ENCODE measurements at places on chromosomes 16 and 17.

DNA sequence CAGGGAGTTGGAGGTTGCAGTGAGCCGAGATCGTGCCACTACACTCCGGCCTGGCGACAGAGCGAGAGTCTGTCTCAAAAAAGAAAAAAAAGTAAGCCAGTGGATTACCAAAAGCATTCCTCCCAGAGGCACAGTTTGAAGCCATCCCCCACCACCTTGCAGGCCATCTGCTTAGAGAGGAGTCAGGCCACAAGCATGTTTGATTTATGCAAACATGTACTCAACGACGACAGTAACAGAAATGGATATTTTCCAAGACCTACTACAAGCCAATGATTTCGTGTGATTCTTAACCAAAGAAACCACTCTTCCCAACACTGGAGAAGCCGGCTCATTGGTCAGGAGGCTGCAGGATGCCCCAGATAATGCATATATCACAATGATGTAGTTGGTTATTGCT, 34.8 kb downstream of the MYH13 start:
- no peaks in the 10 kb centered on the region for H3K36me3 ChIP-seq
- no peaks in the 10 kb centered on the region for H3K27me3 ChIP-seq
- H3K4me3 ChIP-seq = no peak overlapping the region
- H3K27ac ChIP-seq = no peak overlapping the region
- DNase-seq = no peak

- H3K4me3 ChIP-seq = no peak overlapping the region
- peaks cover 10% of the 10 kb centered on the region for H3K36me3 ChIP-seq
- H3K27me3 ChIP-seq = no peaks in the 10 kb centered on the region
- H3K4me1 ChIP-seq = peaks cover 22% of the 10 kb centered on the region
- H3K27ac ChIP-seq = peak overlapping the region; percentile 3
Observed at GRCh38 chr16:1785846-1786170, 3.0 kb downstream of the NUBP2 start.

DNA sequence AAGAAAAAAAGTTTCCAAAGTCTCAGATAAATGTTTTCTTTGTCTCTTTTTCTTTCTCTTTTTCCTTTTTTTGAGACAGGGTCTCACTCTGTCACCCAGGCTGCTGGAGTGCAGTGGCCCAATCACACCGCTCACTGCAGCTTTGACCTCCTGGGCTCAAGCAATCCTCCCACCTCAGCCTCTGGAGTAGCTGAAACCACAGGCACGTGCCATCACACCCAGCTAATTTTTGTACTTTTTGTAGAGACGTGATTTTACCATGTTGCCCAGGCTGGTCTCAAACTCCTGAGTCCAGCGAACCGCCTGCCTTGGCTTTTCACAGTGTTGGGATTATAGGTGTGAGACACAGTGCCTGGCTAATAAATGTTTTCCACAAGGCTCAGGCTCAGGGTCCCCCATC, 53.3 kb upstream of the KSR1 start:
- H3K4me1 ChIP-seq = no peaks in the 10 kb centered on the region
- peaks cover 6% of the 10 kb centered on the region for H3K27me3 ChIP-seq
- no peak for DNase-seq
- no peak overlapping the region for H3K27ac ChIP-seq

DNA sequence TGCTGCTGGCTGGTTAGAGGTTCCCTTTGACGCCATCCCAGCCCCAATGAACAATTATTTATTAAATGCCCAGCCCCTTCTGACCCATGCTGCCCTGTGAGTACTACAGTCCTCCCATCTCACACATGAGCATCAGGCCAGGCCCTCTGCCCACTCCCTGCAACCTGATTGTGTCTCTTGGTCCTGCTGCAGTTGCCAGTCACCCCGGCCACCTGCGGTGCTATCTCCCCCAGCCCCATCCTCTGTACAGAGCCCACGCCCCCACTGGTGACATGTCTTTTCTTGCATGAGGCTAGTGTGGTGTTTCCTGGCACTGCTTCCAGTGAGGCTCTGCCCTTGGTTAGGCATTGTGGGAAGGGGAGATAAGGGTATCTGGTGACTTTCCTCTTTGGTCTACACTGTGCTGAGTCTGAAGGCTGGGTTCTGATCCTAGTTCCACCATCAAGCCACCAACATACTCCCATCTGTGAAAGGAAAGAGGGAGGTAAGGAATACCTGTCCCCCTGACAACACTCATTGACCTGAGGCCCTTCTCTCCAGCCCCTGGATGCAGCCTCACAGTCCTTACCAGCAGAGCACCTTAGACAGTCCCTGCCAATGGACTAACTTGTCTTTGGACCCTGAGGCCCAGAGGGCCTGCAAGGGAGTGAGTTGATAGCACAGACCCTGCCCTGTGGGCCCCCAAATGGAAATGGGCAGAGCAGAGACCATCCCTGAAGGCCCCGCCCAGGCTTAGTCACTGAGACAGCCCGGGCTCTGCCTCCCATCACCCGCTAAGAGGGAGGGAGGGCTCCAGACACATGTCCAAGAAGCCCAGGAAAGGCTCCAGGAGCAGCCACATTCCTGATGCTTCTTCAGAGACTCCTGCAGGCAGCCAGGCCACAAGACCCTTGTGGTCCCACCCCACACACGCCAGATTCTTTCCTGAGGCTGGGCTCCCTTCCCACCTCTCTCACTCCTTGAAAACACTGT, 11.3 kb downstream of the CX3CL1 start:
- no peaks in the 10 kb centered on the region for H3K27me3 ChIP-seq
- no peaks in the 10 kb centered on the region for H3K36me3 ChIP-seq
- H3K4me3 ChIP-seq = no peak overlapping the region
- peaks cover 4% of the 10 kb centered on the region for H3K4me1 ChIP-seq

- peaks cover 37% of the 10 kb centered on the region for H3K4me1 ChIP-seq
- peaks cover 8% of the 10 kb centered on the region for H3K36me3 ChIP-seq
- H3K27ac ChIP-seq = peak overlapping the region; percentile 77
- DNase-seq = peak; percentile 49
Observed at GRCh38 chr17:18261146-18261515, 669 bp downstream of the MIEF2 start.

DNA sequence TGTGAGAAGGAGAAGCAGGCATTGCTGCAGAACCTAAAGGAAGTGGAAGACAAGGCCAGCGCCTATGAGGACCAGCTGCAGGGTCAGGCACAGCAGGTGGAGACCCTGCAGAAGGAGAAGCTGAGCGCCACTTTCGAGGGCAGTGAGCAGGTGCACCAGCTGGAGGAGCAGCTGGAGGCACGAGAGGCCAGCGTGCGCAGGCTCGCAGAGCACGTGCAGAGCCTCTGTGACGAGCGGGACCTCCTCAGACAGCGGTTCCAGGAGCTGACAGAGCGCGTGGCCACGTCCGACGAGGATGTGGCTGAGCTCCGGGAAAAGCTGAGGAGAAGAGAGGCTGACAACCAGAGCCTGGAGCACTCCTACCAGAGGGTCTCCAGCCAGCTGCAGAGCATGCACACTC, 41.5 kb downstream of the PLD6 start:
- H3K27ac ChIP-seq = no peak overlapping the region

DNA sequence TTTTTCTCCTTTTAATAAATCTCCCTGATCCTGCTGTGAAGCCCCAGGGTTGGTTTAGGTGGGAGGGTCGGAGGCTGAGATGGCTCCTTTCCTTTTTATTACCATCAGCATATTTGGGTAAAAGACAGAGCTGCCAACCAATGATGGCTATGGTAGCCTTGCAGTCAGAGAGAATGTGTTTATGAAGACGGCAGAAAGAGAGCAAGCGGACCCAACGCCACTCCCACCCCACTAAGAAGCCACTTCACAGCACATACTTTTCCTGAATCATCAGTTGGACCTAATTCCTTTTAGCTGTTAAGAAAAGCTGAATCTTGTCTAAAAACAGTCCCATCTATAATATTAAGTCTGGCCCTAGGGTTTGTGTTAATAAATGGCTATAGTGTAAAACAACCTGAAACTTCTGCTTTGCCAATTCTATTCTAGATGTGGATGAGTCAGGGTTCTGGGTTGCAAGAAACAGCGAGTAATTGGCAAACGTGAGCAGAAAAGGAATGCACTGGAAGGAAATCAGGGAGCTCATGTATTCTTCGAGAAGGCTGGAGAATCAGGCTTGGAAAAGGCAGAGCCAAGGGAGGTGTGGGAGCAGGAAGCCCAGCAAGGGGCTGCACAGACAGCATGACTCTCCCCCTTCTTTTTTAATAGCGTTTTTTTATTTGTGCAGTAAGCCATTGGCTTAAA, 34.0 kb upstream of the PRKCA start:
- H3K36me3 ChIP-seq = peaks cover 2% of the 10 kb centered on the region
- H3K4me1 ChIP-seq = peaks cover 8% of the 10 kb centered on the region
- DNase-seq = no peak
- H3K27me3 ChIP-seq = peaks cover 4% of the 10 kb centered on the region

DNA sequence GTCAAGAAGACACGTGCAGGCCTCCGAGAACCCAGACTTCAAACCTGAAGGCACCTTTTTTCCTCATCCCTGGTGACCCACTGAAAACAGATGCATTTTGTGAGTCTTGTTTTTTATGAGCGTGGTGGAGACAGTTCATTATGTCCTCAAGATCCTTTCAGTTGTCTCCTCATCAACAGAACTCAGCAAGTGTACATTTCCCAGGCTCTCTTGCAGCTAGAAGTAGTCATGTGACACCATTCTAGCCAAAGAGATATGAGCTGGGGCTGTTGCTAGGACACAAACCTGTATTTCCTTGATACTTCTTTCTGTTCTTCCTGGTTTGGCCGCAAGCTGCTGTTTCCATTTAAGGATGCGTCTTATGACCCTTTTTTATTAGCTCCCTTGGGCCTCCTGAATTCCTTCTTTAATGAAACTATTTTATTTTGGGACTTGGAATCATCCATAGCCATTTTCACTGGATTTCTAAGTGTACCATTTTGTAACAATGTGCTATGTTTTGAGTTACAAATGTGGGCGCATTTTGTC, 135.7 kb upstream of the FOXF1 start:
- H3K27me3 ChIP-seq = no peaks in the 10 kb centered on the region
- no peak overlapping the region for H3K4me3 ChIP-seq
- no peak for DNase-seq
- no peak overlapping the region for H3K27ac ChIP-seq
- H3K4me1 ChIP-seq = no peaks in the 10 kb centered on the region
- H3K36me3 ChIP-seq = no peaks in the 10 kb centered on the region

DNA sequence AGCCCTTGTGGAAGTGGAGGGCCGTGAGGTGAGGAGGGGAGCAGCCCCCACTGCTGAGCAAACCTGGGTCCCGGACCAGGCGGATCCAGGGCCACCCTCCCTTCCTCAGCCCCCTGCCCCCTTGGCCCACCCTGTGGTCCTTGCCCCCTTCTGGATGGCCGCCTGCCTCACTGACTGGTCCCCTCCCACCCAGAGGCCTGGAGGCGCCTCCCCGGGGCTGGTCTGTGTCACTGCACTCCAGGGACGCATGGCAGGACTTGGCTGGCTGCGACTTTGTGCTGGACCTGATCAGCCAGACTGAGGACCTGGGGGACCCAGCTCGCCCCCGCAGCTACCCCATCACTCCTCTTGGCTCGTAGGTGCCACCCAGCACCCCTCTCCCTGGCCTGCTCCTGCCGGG, 19.2 kb upstream of the SMIM5 start:
- H3K36me3 ChIP-seq = no peaks in the 10 kb centered on the region
- no peak for DNase-seq
- H3K4me3 ChIP-seq = no peak overlapping the region
- no peak overlapping the region for H3K27ac ChIP-seq
- no peaks in the 10 kb centered on the region for H3K27me3 ChIP-seq
- no peaks in the 10 kb centered on the region for H3K4me1 ChIP-seq

DNA sequence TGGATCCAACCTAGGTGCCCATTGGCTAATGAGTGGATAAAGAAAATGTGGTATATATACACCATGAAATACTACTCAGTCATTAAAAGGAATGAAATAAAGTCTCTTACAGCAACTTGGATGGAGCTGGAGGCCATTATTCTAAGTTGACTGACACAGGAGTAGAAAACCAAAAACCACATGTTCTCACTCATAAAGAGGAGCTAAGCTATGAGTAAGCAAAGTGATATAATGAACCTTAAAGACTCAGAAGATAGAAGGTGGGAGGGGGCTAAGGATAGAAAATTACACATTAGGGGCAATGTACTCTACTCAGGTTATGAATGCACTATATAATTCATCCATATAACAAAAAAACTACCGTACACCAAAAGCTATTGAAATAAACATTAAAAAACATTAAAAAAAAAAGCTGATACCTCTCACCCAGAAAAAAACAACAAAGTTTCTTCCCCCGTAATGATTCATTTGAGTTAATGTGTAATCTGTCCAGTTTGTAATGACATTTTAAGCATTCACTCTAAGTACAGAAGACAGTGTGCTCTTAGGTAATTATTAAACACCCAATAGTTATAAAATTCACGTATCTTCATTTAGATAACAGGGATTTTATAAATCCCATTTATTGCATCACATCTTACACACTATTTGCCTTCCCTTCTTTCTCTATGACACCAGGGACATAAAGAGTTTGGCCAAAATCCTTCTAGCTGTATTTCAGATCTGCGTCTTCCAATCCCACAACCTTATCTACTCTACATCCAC, 941.5 kb downstream of the CDH11 start:
- no peak overlapping the region for H3K4me3 ChIP-seq
- no peaks in the 10 kb centered on the region for H3K36me3 ChIP-seq
- no peak overlapping the region for H3K27ac ChIP-seq
- H3K4me1 ChIP-seq = no peaks in the 10 kb centered on the region
- no peak for DNase-seq

- H3K36me3 ChIP-seq = no peaks in the 10 kb centered on the region
- H3K27ac ChIP-seq = no peak overlapping the region
- no peak overlapping the region for H3K4me3 ChIP-seq
- peaks cover 24% of the 10 kb centered on the region for H3K27me3 ChIP-seq
- H3K4me1 ChIP-seq = peaks cover 6% of the 10 kb centered on the region
- no peak for DNase-seq
Observed at GRCh38 chr17:31919802-31920525, 16.8 kb upstream of the SUZ12 start.

DNA sequence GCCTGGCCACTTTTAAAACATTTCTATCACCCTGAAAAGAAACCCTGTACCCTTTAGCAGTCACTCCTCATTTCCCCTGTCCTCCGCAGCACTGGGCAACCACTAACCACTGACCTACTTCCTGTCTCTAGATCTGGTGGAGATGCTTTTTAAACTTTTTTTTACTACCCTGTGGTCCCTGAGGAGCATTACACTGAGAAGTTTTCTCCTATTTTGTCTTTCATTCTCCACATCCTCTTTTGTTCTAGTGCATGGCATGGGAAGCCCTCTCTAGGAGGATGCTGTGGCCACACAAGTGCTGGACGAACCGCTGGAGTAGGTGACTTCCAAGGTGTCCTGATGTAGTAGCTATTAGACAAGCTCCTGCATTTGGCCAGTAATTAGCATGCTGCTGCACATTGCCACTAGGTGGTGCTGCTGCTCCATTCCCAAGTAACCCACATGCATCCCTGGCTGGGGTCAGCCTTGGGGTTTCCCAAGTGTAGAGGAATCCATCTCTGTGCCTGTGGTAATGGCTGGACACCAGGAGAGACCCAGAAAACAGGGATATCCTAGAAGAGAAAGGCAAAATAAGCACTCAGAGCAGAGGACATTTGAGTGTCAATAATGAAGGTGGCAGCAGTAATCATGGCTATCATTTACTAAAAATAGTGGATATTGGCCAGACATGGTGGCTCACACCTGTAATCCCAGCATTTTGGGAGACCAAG, 143.8 kb upstream of the CRHR1 start:
- H3K36me3 ChIP-seq = peaks cover 20% of the 10 kb centered on the region
- H3K4me3 ChIP-seq = no peak overlapping the region
- no peak overlapping the region for H3K27ac ChIP-seq
- no peaks in the 10 kb centered on the region for H3K27me3 ChIP-seq
